ENCODE measurements at places on chromosomes 5 and 9. TPM values are rescaled to one million over a fixed set of nuclear protein-coding genes. Genes with fewer than 3 reads are reported as not detected.
A peak's percentile ranks its signal among the peaks of the same experiment; 100 is the strongest.

GRCh38 chr9:96189995-96190394, 112.0 kb downstream of the HSD17B3 start:
- peaks cover 8% of the 10 kb centered on the region for H3K4me1 ChIP-seq
- H3K36me3 ChIP-seq = peaks cover 2% of the 10 kb centered on the region
- no peak for DNase-seq
- H3K4me3 ChIP-seq = no peak overlapping the region
- no peak overlapping the region for H3K27ac ChIP-seq

Gene SLC46A2
- not detected for total RNA-seq

DNA sequence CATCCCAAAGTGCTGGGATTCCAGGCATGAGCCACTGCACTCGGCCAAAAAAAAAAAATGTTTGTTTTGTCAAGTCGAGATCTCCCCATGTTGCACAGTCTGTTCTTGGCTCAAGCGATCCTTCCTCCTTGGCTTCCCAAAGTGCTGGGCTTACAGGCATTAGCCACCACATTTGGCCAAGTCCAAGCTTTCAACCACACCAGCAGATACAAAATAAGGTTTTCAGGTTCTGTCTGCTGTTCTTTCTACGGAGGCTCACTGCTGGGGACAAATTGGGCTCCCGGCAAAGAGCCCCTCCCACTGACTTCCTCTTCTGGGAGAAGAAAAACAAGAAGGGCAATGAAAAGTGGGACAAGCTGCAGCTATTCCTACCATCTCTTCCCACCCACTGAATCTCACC, 37.6 kb upstream of the GGTA1 start:
- H3K27ac ChIP-seq = no peak overlapping the region
- H3K36me3 ChIP-seq = no peaks in the 10 kb centered on the region
- H3K4me3 ChIP-seq = no peak overlapping the region
- no peak for DNase-seq
- no peaks in the 10 kb centered on the region for H3K4me1 ChIP-seq
- peaks cover 42% of the 10 kb centered on the region for H3K27me3 ChIP-seq

GRCh38 chr5:87400305-87400899, 12.3 kb downstream of the CCNH start:
- H3K27ac ChIP-seq = no peak overlapping the region
- no peaks in the 10 kb centered on the region for H3K27me3 ChIP-seq
- no peak for DNase-seq
- H3K4me3 ChIP-seq = no peak overlapping the region
- H3K4me1 ChIP-seq = peaks cover 15% of the 10 kb centered on the region
- peaks cover 75% of the 10 kb centered on the region for H3K36me3 ChIP-seq

Gene HTR4
- not detected for total RNA-seq

DNA sequence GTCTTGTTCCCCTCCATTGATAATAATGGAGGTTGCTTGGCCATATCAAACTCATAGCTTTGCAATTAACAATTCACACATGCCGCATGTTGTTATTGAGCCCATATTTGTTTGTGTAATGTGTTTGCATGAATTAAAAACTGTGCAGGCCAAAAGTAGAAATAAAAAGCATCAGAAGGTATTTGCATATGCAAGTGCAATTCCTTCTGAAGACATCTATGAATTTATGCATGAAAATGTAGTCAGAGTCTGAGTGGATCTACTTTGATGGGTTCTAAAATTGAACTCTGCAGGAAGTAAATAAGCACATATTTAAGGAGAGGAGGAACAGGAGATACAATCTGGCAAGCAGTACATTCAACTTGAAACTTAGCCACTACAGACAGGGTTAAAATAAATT, 1004.6 kb upstream of the WWC1 start:
- no peaks in the 10 kb centered on the region for H3K4me1 ChIP-seq
- no peaks in the 10 kb centered on the region for H3K27me3 ChIP-seq
- no peak for DNase-seq
- H3K36me3 ChIP-seq = no peaks in the 10 kb centered on the region

Gene NTRK2
- 1.5 TPM for total RNA-seq

Gene FGF18
- total RNA-seq = 0.61 TPM

DNA sequence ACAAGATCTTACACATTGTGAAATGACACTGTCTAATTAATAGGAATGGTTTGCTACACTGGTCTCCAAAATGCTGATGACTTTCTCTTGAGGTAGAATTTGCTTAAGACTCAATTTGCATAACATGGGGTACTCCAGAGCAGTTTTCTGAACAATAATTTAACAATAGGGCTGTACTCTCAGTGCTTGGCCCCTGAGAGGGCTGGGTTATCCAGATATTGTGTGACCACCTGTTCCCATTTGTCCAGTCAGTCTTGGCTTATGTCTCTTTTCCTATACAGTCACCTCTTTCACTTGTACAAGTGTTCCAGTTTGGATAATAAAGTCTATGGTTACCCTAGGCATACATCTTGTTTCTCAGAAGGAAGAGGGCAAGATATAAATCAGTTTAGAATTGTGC, 17.9 kb downstream of the ZSWIM6 start:
- DNase-seq = no peak
- peaks cover 26% of the 10 kb centered on the region for H3K4me1 ChIP-seq
- H3K27me3 ChIP-seq = no peaks in the 10 kb centered on the region
- H3K36me3 ChIP-seq = no peaks in the 10 kb centered on the region
- no peak overlapping the region for H3K4me3 ChIP-seq
- H3K27ac ChIP-seq = no peak overlapping the region

DNA sequence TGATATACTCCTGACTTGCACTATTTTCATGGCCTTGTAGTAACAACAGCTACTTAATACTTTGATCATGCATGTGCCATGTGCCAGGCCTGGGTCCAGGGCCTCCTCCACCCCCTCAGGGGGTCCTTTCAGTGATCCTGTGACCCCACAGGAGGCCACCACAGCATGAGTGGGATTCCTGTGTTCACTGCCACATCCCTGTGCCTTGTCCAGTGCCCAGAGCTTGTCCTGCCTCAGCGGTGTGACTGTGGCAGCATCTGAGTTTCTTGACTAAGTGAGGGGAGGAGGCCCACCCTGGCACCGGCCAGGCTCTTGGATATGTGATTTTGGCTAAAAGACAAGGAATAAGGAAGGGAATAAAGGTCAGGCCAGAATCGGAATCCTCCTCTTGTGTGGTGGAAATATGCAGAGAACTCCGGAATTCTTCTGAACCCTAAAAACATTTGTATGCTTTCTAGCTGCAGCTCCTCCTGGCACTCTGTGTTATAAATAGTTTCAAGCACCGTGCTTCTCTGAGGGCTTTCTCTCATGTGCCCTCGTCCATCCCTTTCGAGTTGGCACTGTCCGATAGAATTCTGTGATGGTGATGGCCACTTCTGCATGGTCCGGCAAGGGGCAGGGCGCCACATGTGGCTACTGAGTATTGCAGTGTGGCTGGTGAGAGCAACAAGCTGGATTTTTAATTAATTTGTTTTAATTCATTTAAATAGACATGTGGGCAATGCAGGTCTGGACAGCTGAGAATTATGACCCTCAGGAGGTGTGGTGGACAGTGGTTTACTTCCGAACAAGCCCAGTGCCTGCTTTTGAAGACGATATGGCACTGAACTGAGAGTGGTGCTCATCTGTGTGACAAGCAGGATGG, 31.8 kb downstream of the TENT4A start:
- H3K4me3 ChIP-seq = no peak overlapping the region
- H3K4me1 ChIP-seq = no peaks in the 10 kb centered on the region
- no peaks in the 10 kb centered on the region for H3K27me3 ChIP-seq
- no peak for DNase-seq
- peaks cover 31% of the 10 kb centered on the region for H3K36me3 ChIP-seq

DNA sequence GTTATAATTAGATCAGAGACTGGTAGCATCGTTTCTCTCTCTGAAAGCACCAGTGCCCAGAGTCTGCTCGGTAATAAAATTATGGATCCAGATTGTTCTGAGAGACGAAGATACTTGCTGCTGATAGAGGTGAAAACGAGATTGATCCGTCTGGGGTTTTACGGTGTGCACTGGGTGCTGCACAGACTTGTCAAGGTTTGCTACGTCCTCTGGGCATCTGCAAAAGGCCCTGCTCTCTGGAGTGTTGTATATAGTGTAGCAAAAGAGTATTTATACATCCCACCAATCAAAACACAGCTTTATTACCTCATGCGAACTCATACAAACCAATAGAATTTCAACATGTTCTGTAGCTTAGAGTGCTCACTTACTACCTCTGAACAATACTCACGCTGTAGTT, 219.3 kb downstream of the PBX3 start:
- H3K27ac ChIP-seq = no peak overlapping the region
- no peaks in the 10 kb centered on the region for H3K36me3 ChIP-seq
- no peaks in the 10 kb centered on the region for H3K27me3 ChIP-seq
- DNase-seq = no peak
- H3K4me1 ChIP-seq = no peaks in the 10 kb centered on the region
- H3K4me3 ChIP-seq = no peak overlapping the region

DNA sequence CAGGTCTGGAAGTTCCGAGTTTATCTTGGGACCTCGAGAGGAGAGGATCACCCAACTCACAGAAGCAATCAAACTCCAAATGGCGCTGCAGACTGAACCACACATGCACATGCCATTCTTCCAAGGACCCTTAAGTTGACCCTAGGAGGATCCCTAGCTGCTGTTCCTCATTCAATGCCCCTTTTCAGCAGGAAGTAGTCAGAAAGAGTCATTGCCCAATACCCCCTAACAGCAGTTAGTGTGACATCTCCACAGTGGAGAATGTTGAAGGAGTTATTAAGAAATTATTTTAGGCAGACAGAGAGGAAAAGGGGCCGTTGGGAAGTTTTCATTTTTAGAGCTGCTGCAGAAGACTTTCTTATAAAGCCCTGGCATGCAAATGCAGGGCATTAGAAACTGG, 229.9 kb upstream of the DAB2 start:
- peaks cover 24% of the 10 kb centered on the region for H3K4me1 ChIP-seq
- no peak overlapping the region for H3K4me3 ChIP-seq
- H3K36me3 ChIP-seq = peaks cover 4% of the 10 kb centered on the region
- no peaks in the 10 kb centered on the region for H3K27me3 ChIP-seq
- no peak for DNase-seq
- no peak overlapping the region for H3K27ac ChIP-seq

GRCh38 chr5:43631182-43631910, 28.4 kb downstream of the NNT start:
- no peaks in the 10 kb centered on the region for H3K36me3 ChIP-seq
- no peaks in the 10 kb centered on the region for H3K27me3 ChIP-seq
- peak; percentile 50 for DNase-seq

DNA sequence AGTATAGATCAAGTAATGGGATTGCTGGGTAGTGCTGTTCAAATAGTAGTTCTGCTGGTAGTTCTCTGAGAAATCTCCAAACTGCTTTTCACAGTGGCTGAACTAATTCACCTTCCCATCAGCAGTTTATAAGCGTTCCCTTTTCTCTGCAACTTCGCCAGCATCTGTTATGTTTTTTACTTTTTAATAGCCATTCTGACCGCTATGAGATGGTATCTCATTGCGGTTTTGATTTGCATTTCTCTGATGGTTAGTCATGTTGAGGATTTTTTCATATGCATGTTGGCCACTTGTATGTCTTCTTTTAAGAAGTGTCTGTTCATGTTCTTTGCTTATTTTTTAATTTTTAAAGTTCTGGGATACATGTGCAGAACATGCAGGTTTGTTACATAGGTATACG, 279.2 kb upstream of the NREP start:
- no peak for DNase-seq
- no peaks in the 10 kb centered on the region for H3K4me1 ChIP-seq
- no peaks in the 10 kb centered on the region for H3K27me3 ChIP-seq
- H3K4me3 ChIP-seq = no peak overlapping the region

Gene SPINK4
- total RNA-seq = not detected

- H3K27me3 ChIP-seq = no peaks in the 10 kb centered on the region
- H3K4me1 ChIP-seq = no peaks in the 10 kb centered on the region
- H3K4me3 ChIP-seq = no peak overlapping the region
- no peak for DNase-seq
- no peak overlapping the region for H3K27ac ChIP-seq
- no peaks in the 10 kb centered on the region for H3K36me3 ChIP-seq
These were observed 45.9 kb upstream of the ANKRD31 start for GRCh38 chr5:75282581-75282980.

Gene DAPK1
- 166 TPM for total RNA-seq

Gene LCN9
- total RNA-seq = not detected

- no peak for DNase-seq
- H3K27me3 ChIP-seq = no peaks in the 10 kb centered on the region
- H3K36me3 ChIP-seq = peaks cover 5% of the 10 kb centered on the region
- peaks cover 45% of the 10 kb centered on the region for H3K4me1 ChIP-seq
- no peak overlapping the region for H3K4me3 ChIP-seq
These were observed 161.3 kb downstream of the ZNF608 start for GRCh38 chr5:124584991-124585715.

Gene PDLIM4
- total RNA-seq = 15.4 TPM

DNA sequence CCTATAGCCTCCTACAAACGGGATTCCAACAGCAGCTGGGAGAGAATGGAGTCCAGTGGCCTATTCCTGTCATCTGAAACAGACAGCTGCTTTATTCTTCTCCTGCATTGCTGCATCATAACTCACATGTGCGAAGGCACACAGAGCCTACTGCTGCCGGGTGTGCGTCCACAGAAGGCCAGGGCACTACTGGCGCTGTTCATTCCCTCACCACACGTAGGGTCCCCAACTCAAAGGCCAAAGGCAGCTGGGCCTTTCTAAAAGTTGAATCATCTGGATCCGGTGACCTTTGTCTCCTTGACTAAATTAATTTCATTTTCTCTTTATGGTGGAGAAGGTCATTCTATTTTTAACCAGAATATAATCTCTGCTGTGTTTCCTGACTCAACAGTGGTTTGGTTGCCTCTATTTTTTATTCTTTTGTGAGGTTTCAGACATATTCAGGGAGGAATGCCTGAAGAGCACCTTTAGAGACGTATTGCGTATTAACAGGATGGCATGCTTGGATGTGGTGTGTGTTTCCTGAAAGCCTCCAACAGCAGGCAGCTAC, 10.8 kb upstream of the SPATA24 start:
- H3K4me3 ChIP-seq = no peak overlapping the region
- H3K27ac ChIP-seq = no peak overlapping the region
- no peaks in the 10 kb centered on the region for H3K4me1 ChIP-seq
- H3K27me3 ChIP-seq = peaks cover 22% of the 10 kb centered on the region
- no peaks in the 10 kb centered on the region for H3K36me3 ChIP-seq

DNA sequence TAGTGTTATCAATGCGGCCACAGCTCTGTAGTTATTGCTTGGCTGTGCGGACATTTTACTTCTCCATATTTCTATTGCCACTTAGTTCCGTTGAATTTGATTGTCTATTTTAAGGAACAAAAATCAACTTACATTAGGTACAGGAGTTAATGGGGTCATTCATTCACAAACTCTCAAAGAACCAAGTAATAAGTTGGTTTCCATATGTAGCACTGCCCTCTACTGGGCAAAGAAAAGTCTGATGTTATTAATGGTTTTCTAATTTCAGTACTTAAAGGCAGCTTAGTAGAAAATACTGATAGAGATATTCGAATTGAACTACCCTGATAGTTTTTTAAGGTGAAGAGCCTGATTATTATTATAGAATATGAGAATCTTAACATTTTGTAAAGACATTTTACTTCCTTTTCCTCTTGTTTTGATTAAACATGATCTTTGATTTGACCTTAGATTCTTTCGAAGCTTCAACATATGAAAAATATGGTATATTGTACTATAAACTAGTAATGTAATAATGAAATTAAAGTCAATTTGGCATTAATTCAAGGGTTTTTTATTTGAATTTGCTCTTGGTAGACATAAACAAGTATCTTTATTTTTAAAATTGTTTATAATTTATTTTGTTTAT, 119.5 kb upstream of the CTNND2 start:
- H3K4me3 ChIP-seq = no peak overlapping the region
- no peaks in the 10 kb centered on the region for H3K27me3 ChIP-seq
- no peak overlapping the region for H3K27ac ChIP-seq
- no peaks in the 10 kb centered on the region for H3K36me3 ChIP-seq

GRCh38 chr5:59525957-59526356, 367.6 kb downstream of the PDE4D start:
- H3K27ac ChIP-seq = no peak overlapping the region
- H3K36me3 ChIP-seq = no peaks in the 10 kb centered on the region
- H3K27me3 ChIP-seq = no peaks in the 10 kb centered on the region

Gene RMND5B
- 50.7 TPM for total RNA-seq
